ENCODE measurements at places on chromosomes 2 and 18.

DNA sequence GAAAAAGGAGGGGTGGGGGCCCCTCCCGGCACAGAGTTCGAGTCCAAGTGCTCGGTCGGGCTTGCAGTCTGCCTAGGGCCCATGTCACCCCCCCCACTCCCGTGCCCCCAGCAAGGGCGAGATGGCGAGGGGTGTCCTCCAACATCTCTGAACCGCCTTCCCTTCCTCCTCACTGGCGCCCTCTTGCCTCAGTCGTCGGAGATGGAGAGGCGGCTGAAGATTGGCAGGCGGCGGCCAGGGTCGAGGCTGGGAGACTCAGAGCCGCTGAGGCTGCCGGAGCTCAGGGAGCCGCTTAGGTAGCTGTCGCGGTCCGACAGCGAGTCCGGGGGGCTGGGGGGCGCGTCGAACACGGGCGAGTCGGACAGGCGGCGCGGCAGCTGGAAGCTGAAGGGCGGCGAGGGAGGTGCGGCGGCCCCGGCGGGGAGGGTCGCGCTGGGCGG is 2.3 kb downstream of the ZFP36L2 start:
- DNase-seq = no peak

DNA sequence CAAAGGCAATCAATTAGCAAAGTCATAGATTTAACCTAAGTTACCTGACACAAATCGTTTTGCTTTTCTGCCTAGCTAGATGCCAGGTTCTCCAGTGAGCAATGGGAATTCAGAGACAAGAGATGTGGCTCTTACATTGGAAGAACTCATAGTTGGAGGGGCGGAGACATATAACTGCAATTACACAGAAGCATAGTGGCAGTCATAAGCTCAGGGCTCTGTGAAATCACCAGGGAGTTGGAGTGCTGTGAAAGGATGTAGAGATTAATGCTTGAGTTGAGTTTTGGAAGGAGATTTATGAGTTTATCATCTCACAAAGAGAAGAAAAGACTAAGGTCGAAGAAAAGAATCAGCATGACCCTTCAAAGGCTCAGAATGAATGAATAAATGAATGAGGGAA is 457.2 kb upstream of the TRIB2 start:
- DNase-seq = no peak

DNA sequence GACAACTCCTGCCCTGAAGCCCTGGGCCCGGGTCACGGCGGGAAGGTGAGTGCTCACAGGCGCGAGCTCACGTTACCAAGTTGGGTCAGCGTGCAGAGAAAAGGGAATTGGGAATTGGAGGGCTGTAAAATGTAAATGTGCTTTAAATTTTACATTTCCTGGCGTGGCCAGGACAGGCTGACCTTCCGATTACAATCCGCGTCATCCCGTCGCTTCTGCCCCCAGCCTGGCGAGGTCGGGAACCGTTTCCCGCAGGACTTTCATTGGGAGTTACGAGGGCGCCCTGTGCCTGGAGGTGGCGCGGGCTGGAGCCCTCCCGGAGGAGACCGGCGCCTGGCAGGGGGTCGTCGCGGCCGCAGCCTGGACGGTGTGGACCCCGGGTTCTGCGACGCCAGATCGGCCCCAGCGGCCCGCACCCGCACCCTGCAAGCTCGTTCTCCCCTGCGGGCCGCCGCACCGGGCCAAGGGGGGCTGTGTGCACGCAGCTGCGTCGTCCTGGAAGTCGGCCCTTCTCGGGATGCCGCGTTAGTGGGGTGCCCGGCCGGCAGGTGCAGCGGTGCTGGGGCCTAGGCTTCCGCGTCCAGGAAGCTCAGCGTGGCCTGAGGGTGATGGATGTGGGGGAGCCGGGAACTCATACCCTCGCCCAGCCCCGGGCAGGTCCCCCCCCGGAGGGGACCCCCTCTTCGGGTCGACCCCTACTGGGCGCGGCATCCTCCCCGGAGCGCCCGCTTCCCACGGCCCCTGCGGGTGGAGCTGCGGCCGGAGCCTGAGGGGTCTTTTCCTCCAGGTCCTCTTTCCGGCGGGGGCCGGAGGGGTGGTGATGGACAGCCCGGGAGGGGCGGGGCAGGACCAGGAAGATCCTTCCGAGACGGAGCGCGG is 63.9 kb downstream of the LRRFIP1 start:
- no peak for DNase-seq

DNA sequence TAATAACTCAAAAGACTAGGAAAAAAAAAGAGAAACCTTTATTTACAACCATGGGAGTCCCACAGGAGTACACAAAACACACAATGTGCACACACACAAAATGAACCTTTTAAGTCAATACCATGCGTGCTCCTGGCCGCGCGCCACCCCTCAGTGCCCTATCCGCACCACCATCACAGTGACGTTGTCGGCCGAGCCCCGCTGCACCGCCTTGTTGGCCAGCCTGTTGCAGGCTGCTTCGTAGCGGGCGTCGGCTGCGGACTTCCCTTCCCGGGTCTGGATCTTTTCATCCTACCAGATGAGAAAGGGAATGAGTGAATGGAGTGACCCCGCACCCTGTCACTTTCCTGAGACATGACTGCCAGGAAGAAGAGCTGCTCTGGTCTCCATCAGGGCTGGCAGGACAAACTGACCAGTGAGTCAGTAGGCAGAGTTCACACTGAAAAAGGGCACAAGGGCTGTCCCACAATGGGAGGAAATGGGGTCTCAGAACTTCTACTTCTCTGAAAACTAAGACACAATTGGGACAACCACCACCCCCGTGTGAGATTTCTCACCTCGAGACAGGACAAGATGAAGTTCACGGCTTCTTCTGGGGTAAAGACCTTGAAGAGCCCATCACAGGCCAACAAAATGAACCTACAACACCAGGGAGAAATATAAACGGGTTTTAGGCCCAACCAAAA is 11.8 kb downstream of the ERFE start:
- DNase-seq = no peak

DNA sequence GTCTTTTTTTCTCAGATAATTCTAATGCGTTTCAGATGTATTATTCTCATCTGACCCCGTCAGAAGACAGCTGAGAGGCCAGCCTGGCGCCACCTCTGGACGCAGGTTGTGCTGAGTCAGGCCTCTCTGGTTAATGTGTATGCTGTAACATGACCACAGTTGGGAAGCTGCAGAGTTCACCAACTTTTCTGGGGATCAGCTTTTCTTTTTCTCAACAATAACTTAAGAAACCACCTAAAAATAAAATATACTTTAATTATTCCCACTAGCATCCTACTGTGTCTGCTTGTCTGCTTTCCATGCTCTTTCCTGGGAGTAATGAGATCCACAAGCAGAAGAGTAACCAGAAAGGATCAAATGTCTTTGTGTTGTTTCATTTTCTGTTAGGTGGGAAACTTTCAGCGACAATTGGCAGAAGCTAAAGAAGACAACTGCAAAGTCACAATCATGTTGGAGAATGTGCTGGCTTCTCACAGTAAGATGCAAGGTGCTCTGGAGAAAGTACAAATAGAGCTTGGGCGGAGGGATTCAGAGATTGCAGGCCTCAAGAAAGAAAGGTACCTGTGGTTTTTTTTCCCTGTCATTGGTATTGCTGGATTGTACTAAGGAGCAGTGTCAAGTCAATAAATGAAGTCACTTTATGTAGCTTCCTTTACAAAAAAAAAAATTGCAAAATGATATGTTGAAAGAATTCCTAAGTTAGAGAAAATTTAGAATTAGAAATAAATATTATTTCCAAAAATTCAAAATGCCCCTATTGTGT is 79.8 kb downstream of the CCDC150 start:
- DNase-seq = no peak

- DNase-seq = no peak
Measured at GRCh38 chr2:235446082-235446481, 47.8 kb upstream of the AGAP1 start.

GRCh38 chr2:120267348-120267747 is 14.7 kb downstream of the RALB start:
- DNase-seq = no peak

DNA sequence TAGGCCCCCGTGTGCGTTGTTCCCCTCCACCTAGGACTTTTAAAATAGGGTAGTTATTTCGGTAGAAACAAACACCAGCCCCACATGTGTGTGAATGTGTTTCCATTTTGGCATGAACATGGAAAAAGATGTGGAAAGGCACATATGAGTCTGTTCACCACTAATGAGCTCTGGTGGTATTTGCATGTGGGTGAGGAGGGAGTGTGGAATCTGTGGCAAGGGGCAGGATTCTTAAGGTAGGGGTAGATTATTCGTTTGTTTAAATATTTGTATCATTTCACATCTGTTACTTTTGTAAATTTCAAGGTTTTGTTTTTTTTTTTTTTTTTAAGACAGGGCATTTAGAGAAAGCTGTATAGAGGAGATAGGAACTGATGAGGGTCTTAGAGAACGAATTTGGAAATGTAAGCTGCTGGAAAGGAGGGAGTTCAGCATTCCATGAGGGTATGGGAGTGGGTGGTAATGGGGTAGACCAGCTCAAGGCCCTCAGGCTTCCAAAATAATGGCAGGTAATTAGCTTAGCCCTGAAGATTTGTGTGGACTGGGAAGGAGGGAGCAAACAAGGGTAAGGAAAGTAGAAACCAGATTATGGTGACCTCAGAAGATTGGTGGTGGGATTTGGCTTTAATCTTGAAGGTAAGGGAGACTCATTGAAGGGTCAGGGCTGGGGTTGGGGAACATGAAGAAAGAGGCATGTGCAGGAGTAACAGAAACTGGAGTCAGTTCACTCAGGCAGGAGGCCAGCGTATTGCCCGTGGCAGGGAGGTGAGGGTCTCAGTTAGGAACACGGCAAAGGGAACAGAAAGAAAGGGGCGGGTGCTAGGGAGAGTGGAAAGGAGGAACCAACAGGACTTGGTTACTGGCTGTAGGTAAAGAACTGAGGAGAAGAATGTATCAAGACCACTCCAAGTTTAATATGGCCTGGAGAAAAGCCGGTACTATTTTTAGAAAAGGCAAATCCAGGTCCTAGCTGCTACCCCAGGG is 123.6 kb downstream of the PLB1 start:
- DNase-seq = no peak

- no peak for DNase-seq
Measured at GRCh38 chr2:179443180-179443579, 178.5 kb upstream of the SESTD1 start.

GRCh38 chr18:58051765-58052460 is 7.9 kb downstream of the NEDD4L start:
- no peak for DNase-seq

DNA sequence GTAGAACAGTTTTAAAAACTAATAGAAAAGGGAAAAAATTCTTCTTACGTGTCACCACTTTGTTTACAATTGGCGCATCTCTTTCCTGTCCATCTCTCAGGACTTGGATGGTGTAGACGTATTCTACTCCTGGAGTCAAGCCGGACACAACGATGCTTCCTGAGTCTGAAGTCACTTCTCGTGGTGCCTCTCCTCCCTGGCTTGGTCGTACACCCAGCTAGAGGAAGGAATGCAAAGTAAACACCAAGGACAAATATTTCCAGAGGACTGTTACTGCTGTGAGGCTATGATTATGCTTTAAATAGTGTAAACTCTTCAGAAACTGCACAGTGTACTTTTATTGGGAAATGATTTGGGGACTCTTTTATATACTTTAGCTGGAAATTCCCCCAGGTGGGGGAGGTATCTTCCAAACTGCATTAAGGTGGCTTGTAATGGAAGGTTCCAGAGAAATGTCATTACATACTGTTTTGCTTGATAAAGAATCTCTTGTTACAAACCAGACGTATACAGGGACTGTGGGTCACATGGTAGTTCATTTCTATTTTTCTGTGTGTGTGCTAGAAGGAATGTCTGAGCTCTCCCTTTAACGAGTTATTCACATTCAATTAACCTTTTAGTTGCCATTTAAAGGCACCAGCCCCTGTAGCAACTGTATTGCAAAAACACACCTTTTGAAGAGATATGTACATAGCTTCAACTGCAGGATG is 38.1 kb downstream of the FN1 start:
- DNase-seq = no peak

DNA sequence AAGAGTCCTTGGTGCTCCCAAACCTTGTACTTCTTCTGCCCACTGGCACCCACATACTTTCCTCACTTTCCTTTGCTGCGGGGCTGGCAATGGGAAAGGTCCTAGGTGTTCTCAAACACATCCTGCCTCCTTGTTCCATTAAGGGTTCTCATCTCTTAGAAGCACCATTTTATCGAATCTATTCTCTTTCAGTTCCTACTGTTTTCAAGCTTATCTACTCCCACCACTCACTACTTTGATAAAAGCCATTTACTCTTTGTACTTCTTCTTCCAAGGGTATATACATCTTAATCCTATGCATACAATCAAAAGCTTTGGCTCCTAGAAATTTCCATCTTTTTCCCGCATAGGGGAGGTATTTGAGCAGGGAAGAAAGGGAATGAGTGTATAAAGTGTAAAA is 77.1 kb upstream of the LRRTM1 start:
- DNase-seq = no peak

- DNase-seq = no peak
Measured at GRCh38 chr2:44441200-44441599, 79.5 kb downstream of the CAMKMT start.

DNA sequence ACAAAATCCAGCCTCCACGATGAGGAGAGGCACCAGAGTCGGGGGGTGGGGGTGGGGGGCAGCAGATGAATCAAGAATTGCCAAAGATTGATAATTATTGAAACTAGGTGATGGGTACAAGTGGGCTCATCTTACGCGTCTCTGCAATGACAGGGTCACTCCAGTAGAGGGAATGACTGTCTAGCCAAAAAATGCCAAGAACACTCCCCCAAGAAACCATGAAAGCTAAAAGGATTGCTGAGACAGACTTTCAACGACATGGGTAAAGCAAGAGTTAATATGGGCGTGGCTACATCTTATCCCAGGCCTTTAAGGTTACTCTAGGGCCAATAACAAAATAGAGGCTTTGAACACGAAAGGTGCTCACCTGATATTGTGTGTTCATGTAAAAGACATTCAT is 86.5 kb downstream of the STK39 start:
- DNase-seq = no peak

DNA sequence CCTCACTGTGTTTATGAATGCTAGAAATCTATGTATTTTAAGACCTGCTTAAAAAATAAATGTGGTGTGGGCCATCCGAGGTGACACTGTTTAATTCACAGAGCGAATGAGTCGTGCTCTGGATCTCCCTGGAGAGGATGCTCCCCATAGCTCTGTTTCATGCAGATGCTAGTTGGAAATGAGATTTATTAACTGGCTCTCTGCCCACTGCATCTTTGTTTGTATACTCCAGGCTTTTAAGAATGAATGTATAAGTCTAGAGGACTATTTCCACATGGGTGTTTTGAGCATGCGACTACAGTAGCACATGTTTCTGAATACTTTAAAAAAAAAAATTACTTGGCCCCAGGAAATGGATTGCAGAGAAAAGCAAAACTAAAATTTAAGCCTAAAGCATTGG is 3.9 kb downstream of the MAPRE2 start:
- no peak for DNase-seq

DNA sequence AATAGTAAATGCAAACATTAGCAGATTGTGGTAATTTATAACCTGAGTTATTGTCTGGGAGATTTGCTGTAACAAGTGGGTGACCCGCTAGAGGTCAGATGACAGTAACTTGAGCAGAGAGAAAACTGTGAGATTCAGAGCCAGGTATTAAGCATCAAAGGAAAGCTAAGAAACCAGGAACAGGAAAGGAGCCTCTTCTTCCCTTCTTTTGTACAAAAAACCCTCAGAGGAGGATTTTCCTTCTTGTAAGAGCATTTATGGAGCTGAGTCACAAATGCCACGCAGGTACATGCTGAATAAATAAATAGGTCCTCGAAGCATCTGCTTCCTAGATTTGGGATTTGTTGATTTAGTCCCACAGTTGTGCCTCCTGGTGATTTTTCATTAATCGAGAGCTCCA is 146.5 kb downstream of the SH3BP4 start:
- DNase-seq = no peak

GRCh38 chr2:117856415-117857210 is 42.1 kb downstream of the DDX18 start:
- no peak for DNase-seq

- DNase-seq = no peak
Measured at GRCh38 chr2:219024059-219024458, 17.3 kb downstream of the CFAP65 start.

GRCh38 chr2:134677856-134678756 is 40.7 kb downstream of the TMEM163 start:
- DNase-seq = no peak
